ENCODE measurements at places on chromosomes 2 and 18.
A peak's percentile ranks its signal among the peaks of the same experiment; 100 is the strongest.

DNA sequence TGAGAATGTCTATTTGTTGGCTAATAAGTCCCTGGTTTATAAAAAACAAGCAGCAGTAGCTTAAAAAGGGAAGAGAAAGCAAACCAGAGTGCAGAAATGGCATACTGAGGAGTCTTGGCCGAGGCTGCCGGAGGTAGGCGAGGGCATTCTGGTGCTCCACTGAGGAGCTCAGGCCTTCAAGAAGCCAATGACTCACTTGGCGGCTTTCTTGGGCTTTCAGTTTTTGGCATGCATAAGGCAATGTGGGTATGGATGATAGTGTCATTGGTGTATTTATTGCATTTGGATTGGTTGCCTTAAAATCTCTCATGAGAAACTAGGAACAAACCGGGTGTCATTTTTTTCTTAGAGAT, 119.6 kb upstream of the ARL5A start:
- DNase-seq, result no peak

DNA sequence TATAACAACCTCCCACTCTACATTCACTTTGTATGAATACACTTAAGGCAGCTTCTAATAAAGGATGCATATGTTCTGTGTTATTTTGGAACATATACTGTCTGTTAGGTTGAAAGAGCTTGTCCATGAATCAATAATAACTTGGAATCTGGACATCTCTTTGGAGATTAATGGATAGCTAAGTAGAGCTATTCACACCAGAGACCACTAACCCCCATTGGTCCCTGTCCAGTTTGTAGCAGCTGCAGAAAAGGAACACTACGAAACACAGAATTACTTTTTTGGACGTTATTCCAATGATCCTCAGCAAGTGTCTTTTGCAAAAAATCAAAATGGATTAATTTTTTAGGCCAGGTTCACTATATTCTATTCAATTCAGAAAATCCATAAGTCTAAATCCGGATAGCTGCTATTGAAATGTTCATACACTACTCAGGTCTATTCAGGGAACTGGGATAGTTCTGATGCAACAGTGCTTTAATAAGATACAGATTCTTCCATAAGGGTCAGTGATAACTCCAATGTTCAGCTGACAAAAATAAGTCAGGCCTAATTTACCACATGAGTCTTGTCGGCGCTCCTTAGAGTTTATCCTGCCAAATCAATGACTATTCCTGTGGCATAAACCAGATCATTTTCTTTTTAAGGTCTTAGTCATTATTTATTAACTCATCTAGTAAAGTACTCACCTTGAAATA, 44.2 kb downstream of the NRXN1 start:
- DNase-seq, result no peak

DNA sequence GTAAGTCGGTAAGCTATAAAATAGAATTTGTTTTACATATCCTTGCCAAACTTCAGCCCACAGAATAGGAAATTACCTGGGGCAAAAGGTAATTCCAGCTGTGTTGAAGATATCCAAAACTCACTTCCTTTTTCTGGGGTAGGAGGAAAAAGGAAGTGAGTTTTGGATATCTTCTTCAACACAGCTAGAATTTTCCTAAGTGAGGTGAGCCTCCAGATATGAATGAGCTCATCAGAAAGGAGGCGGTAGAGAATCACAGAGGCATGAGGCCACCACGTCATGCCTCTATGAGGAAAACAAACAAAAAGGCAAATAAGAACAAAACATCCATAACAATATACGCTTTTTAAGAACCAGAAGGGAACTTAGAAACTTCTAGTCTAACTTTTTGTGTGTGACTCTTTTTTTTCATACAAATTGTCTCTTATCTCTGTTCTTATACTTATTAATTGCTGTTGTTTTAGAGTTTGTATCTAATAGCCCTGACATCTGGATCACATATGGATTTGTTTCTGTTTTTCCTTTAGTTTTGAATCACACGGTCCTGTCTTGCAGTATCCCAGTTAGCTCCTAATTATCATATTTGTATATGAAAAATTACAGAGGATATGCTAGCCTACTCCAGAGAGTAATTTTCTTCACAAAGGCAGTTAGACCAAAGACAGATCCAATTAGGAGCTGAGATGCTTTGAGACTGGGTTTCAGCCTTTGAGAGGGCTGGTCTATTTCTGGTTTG, 104.5 kb downstream of the RBM43 start:
- DNase-seq, result no peak

DNA sequence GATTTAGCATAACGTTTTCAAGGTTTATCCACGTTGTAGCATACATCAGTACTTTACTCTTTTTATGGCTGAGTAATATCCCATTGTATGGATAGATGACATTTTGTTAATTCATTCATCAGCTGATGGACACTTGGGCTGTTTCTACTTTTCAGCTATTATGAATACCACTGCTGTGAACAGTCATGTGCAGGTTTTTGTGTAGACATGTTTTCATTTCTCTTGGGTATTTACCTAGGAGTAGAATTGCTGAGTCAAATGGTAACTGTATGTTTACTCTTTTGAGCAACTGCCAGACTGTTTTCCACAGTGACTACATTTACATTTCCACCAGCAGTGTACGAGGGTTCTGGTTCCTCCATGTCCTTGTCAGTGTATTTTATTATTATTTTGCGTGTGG, 33.9 kb downstream of the COX7A2L start:
- DNase-seq, result no peak

DNA sequence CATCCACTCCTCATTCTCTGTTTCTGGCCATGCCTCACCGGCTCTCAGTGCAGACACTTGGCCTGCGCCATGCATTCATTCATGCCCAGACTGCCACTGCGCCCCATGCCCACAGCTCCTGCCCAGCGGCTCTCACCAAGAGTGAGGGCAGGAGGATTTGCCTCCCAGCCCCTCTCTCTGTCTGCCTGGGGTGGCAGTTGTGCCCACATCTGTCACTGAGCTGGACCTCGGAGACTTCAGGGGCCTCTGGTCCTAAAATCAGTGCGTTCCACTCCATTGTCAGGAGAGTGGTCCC, 75.1 kb downstream of the CIB4 start:
- DNase-seq, result no peak

DNA sequence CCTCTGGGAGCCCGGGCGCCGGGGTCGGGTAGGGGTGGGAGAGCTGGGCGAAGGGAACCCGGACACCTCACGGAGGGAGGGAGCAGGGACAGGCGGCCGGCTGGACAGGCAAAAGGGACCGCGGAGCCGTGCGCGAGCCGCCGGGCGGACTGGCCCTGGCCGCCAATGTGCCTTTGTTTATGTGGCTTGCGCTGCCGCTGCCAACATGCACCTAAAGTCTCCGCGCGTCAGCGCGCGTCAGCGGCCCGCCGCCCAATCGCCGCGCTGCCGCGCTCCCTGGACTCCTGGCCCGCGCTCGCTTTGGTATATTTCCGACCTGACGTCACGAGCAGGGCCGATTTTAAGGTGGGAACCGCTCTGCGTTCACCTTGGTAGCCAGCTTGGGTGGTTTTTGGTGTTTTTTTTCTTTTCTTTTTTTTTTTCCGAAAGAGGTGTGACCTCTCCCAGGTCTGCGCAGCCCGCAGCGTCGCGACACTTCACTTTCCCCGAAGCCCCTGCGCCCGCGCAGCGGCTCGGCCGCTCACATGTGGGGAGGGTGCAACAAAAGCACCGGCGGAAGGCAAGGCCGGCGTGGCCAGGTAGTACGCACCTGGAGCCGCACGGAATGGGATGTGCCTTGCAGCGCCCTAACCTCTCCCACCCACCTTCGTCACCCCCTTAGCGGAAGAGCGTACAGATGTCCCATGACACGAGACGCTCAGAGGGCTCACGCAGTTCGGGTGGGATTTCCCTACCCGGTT, at the start of gene NR4A2:
TSS of gene NR4A2 (minus strand) at position 188 of the 740 bp plus-strand sequence. CDS start 2,535 bp downstream, outside the sequence.
- DNase-seq, result peak; percentile 81

GRCh38 chr18:6722690-6723089, 6.8 kb upstream of the ARHGAP28 start:
- DNase-seq, result no peak

GRCh38 chr2:27702302-27702701, 38.6 kb downstream of the SLC4A1AP start:
- DNase-seq, result no peak

Measured in stimulated activated CD8-positive, alpha-beta memory T cell treated with anti-CD3 and anti-CD28 coated beads, Interleukin-4, amount 100 ng/mL, for 1 hour (primary cell).